Nasal cavity respiratory epithelium epithelial cell of viscerocranial mucosa (primary cell): ENCODE measurements at places on chromosomes 11 and 22. TPM values are rescaled to one million over a fixed set of nuclear protein-coding genes. Genes with fewer than 3 reads are reported as not detected.

The OVCH2 gene
- 0.34 and 10.7 TPM in 2 replicates for total RNA-seq

The TMEM191C gene
- total RNA-seq, result 0.34 and 0.85 TPM in 2 replicates

The RAB3IL1 gene
- total RNA-seq, result 1.0 and 2.0 TPM in 2 replicates

The OR10A2 gene
- not detected in 2 replicates for total RNA-seq

The TMPRSS13 gene
- total RNA-seq, result 3.6 and 6.8 TPM in 2 replicates

The FAM111B gene
- under 0.01 and 0.07 TPM in 2 replicates for total RNA-seq

The NRIP3 gene
- total RNA-seq, result 1.00 and 3.8 TPM in 2 replicates

The TSSK2 gene
- total RNA-seq, result under 0.01 TPM in 1 of 2 replicates, not detected in the other

The SERPING1 gene
- 0.68 and 10.0 TPM in 2 replicates for total RNA-seq

The MPPED1 gene
- not detected in 2 replicates for total RNA-seq

The MOGAT2 gene
- 0.07 TPM in 1 of 2 replicates, not detected in the other for total RNA-seq

The CYB5R2 gene
- 8.9 and 25.6 TPM in 2 replicates for total RNA-seq

The OR52M1 gene
- total RNA-seq, result not detected in 2 replicates
